Iris pigment epithelial cell (primary cell): ENCODE measurements at places on chromosomes 11 and 22.
A peak's percentile ranks its signal among the peaks of the same experiment; 100 is the strongest.

GRCh38 chr11:70630816-70631623 lies 232.7 kb downstream of the CTTN start:
- no peak for DNase-seq

GRCh38 chr22:24543679-24544243 lies 11.2 kb downstream of the GUCD1 start:
- no peak for DNase-seq

- peak; percentile 78 for DNase-seq
These were observed at the start of gene APOL3 for GRCh38 chr22:36160499-36160942. TSS of gene APOL3 (minus strand) at chr22:36160755. CDS start at chr22:36149055, 11,700 bp downstream.

GRCh38 chr11:92920331-92920730 lies 49.1 kb upstream of the MTNR1B start:
- no peak for DNase-seq

DNA sequence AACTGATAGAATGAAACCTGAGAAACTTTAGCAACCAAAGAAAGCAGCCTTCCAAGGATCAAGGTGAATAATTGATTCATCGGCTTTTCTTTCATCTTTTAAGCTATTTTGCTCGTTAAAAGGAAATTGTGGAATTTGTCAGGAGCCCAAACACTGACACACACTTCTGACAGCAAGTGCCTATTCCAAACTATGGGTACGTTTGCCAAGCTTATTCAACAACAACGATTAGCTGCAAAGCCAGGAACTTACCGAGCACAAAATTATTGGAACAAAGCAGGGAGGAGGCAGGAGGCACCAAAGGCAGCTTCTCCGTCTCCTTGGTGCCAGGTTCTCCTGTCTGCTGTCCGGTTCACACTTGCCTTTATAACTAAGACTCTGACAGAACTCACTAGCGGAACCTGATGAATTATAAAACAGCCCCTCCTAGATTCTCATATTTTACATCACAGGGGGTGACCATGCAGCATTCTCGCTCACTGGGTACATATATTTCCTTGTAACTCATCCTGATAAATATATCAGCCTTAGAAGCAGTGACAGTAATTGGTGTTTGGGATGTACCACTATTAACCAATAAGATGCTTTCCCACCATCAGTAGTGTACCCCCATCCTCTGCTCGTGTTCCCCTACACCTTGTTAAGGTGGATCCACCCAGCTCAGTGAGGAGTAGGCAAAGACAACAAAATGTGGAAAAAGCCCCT lies 395.9 kb upstream of the CCDC90B start:
- DNase-seq: no peak

DNA sequence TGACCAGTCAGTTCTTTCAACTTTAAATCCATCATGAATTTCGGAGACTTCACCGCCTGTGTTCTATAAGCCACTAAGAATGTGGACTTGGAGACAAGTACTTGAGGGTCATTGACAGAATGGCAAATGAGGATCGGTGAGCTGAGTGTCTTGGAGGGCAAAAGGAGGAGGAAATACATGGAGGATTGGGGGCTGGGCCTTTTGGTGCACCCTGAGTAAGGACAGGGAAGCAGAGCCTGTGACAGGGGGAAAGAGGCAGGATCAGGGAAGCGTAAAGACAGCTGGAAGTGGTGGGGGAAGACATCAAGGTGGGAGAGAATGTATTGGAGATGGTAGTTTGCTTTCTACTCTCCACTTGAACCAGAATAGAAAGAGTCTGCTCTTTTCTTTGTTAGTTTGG lies 70.4 kb upstream of the MTMR2 start:
- no peak for DNase-seq

DNA sequence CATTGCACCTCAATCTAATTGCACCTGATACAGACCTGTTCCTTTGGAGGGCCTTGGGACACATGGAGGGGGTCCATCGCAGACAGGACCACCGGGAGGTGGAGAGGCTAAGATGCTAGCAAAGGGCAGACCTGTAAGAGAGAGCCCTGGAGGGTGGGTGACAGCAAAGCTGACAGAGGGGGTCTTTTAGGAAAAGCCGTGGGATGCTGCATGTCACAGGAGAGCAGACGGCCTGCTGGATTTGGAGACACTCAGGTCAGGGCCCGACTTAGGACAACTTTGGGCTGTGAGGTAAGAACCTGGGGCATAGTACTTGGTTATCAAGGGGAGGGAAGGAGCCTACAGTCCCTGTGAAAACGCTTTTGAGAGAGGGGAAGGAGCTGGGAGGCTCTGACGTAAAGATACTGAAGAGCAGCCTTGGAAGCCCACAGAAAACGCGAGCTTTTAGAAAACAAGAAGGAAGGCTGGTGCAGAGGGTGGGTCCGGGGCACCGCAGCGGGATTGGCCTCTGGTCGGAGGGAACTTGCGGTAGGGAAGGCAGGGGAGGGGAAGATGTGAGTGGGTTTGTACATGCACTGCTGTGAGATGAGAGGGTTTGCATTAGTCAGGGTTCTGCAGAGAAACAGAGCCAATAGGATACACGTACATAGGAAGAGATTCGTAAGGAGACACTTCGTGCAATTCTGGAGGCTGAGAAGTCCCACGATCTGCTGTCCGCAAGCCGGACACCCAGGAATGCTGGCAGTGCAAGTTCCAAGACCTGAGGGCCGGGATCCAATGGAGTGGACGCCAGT lies 868.5 kb downstream of the TBC1D22A start:
- DNase-seq: no peak

GRCh38 chr11:131005829-131006228 lies 89.5 kb upstream of the SNX19 start:
- DNase-seq: no peak

DNA sequence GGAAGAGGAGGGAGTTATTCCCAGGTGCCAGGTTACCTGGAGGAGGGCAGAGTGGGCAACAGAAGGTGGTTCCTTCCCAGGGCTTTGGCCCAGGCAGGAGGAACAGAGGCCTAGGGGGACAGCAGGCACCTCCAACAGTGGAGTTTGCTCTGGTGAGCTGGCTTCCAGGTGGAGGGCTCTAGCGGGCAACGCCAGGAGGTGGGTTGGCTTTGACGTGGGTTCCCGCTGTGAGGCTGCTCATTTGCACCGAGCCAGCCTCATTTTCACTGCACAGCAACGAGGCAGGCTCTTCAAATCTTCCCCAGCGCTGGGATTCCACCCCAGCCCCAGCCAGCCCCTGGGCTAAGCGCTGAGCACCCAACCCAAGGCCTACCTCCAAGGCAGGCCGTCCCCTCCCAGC lies 8.1 kb downstream of the IGSF9B start:
- no peak for DNase-seq

DNA sequence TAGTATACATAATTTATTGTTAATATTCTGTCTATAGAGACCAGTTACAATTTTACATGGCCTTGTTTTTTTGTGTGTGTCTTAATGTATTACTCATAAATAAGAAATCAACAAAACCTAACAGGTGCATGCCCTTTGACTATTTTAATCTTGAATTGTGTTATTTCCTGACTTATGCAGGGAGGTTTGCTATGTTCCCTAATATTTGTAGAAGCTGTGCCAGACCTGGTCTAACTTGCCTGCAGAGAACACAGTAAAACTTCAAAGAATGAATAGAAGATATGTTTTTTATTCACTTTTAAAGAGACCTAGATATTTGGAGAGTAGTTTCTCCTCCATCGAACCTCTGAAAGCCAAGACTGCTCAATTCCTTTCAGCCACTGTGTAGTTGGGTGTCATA lies 234.7 kb downstream of the LUZP2 start:
- no peak for DNase-seq

DNA sequence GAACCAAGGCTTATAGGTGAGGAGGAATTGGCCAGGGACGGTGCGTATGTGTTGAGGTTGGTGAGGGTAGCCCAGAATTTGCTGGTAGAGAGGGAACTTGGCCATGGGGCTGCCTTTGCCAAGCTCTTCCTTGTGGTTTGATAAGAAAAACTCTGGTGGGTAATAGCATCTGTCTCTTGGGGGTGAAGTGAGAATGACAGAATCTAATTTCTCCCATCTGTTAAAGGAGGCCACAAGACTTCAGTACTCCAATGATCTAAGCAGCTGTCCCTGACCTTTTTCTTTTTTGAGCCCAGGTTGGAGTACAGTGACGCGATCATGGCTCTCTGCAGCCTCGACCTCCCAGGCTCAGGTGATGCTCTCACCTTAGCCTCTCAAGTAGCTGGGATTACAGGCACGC lies 36.0 kb upstream of the PICK1 start:
- no peak for DNase-seq

- peak; percentile 73 for DNase-seq
These were observed 12.2 kb downstream of the MRGPRF start for GRCh38 chr11:69000831-69001242.

DNA sequence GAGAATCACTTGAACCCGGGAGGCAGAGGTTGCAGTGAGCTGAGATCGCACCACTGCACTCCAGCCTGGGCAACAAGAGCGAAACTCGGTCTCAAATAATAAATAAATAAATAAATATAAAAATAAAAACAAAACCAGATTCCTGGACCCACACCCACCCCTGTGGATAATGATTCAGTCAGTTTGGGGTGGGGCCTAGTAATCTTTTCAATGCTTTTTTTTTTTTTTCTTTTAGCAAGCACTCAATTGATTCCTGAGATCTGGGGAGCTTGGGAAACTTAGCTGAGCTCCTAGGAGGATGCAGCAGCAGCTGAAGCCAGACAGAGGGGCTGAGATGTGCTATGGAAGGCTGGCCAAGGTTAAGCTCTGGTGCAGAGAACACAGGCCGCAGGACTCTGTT lies 4.6 kb upstream of the PC start:
- no peak for DNase-seq

DNA sequence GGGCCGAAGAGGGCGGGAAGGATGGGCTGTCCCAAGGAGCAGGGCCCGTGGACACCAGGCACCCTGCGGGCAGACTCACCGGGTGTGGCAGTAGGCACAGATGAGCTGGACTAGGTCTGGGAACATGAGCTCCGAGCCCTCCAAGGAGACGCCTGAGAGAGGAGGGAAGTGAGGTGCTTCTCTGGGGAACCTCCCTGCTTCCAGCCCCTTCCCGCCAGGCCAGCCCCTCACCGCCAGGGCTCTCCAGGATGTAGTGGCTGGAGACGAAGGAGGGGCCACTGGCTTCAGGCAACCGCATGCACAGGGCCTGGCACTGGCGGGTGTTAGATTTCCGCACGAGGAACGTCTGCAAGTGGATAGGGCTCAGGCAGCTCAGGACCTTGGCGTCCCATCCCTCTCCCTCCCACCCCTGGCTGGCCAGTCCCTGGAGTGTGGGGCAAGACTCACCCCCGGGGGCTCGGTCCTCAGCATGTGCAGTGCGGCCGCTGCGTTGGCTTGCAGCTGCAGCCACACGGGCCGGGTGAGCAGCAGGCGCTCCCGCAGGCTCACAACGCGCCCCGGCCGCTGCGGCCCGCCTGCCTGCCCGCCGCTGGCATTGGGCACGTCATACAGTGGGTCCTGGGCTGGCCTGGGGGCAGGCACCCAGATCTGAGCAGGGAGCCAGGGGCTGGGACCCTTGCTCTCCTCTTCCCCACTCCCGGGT lies 552 bp downstream of the RIN1 start:
- peak; percentile 71 for DNase-seq

- DNase-seq: peak; percentile 92
These were observed 13.7 kb downstream of the AMOTL1 start for GRCh38 chr11:94781837-94782236.

GRCh38 chr22:21796863-21797262 lies 61.3 kb upstream of the YPEL1 start:
- DNase-seq: no peak

DNA sequence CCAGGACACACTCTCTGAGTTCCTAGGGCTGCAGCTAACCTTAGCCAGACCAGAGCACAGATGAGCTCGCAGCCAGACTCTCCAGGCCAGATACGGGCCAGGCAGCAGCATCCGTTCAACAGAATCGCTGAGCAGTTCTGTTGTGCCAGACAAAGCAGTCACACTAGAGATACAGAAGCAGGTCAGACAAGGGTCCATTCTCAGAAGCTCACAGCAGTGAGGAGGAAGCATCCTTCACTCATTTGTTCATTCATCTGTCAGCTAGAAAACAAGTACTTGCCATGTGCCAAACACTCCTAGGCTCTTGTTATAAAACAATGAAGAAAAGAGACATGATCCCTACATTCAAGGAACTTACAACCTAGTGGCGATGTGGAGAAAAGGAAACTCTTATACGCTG lies 2.6 kb downstream of the LMO2 start:
- DNase-seq: no peak

GRCh38 chr11:32113200-32113919 lies 22.5 kb downstream of the RCN1 start:
- peak; percentile 86 for DNase-seq

GRCh38 chr11:18374956-18375355 lies 19.4 kb upstream of the LDHA start:
- DNase-seq: no peak

DNA sequence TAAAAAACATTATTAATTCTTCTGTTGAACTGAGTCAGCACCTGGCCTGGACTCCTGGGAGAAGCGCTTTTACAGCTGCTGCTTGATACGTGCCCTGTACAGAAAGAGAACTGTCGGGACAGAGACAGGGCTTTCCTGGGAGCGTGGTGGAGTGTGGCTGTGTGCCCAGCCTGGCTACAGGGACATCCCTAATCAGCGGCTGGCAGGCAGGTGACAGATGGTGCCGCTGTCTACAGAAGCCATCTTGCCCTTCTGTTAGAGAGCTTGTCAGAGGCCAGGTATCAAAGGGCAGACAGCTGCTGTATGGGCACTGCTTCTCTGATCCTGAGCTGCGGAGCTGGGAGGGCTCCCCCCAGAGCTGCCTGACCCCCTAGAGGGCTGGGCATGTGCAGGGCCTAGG lies 361.8 kb downstream of the TENM4 start:
- no peak for DNase-seq

DNA sequence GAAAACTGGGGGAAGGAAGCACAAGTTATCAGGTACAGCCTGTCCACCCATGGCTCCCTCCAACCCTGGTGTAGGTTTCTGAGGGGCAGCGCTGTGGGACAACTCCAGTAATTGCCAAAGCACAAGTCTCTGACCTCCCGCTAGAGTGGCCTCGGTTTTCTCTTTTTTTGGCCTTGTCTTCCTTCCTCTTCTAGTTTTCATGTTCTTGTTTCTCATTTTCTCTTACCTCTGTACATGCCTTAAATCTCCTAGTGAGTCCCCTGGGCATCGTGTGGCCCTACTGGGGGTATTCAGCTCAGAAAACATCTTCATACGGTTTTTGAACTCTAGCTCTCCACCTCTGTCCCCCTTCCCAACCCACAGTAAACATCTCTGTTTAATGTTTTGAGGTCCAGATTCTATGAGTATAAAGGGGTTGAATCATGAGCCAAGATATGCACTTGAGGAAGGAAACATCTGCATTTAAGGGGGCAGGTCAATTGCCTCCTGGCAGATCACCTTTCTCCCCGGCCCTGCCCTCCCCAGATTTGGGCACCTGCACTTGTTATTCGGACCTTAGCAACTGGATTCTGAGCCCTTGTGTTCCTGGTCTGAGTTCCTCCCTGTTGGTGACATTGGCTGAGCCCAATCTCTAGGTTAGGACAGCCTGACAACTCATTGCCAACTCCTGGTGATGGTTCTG lies 8.4 kb upstream of the LMO2 start:
- DNase-seq: no peak

DNA sequence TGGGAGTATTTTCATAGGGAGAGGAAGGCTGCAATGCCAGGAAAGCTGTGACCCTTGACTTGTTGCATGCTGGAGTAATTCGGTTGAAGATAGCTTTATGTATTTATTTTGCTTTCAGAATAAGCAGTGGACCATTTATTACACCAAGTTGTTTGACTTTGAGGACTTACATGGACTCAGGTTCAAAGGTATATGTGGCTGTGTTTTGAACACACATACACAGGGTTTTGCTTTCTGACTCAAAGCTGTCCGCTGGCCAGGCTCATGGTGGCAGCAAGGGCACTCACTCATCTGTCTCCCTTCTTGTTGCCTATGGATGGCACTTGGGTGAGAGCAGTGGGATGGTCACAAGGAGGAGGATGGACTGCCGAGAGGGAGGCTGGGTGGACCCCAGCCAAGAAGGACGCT lies 6.5 kb downstream of the TIMP3 start:
- DNase-seq: no peak
